Fibroblast of skin of left quadriceps (primary cell): ENCODE measurements at places on chromosomes 6 and 20.

- DNase-seq: no peak
These were observed 21.4 kb downstream of the SLC17A5 start for GRCh38 chr6:73632346-73632745.

- DNase-seq: no peak
These were observed 74.0 kb upstream of the RALGAPA2 start for GRCh38 chr20:20786428-20786827.

GRCh38 chr20:44036441-44036840 is 121.8 kb downstream of the TOX2 start:
- DNase-seq: no peak

GRCh38 chr6:116764629-116764960 is 924 bp downstream of the FAM162B start:
- no peak for DNase-seq

- DNase-seq: peak; percentile 31
These were observed 47.6 kb upstream of the SMIM8 start for GRCh38 chr6:87274660-87275274.

GRCh38 chr6:45326698-45327417 is 1.3 kb upstream of the RUNX2 start:
- DNase-seq: no peak

DNA sequence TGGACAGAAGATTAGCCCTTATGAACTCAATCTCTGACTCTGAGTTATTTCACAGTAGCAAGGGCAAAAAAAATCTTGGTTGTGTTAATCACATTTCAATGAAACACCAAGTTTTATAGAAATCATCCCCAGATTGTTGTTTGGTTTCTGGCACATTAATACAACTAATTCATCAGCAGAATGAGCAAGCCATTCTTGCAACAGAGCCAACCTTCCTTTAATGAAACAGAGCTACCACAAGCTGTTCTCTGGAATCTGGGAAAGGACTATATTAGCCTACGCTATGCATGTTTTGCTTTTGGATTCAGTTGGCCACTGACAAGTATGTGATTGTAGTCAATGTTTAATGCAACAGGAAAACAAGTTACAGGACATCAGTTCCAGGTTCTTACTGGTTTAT is 13.8 kb upstream of the POPDC3 start:
- DNase-seq: peak; percentile 85

DNA sequence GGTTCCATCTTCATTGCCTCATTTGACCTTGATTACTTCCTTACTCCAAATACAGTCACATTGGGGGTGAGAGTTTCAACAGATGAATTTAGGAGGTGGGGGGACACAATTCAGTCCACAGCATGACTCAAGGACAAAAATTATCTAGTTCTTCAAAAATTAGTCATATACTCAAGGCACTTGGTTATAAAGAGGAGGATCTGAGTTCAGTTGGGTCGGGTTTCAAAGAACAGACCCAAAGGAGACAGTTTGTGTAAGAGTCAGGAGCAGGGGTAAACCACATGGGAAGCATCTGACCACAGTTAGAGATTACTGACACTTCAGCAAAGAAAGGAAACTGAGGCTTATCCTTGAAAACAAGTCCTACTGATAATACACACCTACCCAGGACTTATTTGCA is 138.0 kb downstream of the TBC1D7 start:
- peak; percentile 4 for DNase-seq

DNA sequence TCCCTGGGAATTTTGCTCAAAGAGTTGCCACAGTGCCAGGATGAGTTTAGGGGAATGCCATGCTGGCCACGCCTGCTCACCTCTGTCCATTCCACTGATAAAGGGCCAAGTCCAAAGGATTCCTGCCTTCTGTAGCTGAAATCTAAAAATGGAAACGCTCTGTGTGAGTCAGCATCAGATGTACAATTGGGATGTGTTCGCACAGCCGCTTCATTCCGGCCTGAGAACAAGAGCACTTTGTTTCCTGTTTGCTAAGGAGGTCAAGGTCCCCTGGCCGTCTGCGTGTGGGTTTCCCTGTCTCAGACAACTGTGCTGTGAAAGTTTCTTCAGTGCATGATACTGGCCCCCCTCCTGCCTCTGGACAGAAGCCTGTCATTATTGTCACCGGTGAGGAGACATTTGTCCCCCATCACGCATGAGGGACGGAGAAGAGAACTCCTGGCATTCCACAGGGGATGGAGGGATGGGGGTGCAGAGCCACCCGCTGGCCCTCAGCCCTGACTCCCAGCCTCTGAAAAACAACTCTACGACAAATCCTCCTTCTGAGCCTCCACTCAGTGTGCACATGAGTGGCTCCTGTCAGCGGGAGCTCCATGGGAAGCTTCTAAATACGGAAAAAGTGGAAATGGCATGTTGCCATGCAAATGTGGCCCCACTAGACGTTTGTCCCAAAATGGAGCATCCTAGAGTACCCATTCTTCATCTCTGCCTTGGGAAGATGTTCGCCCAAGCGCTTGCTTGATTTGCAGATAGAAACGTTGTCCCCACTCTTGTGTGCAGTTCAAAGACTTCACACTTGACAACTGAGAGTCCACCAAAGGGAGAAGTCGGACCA is 143.5 kb upstream of the AFDN start:
- no peak for DNase-seq

- no peak for DNase-seq
These were observed 426.8 kb upstream of the SOX4 start for GRCh38 chr6:21166754-21167153.

GRCh38 chr20:1388741-1389483 is 3.9 kb downstream of the FKBP1A start:
- no peak for DNase-seq

GRCh38 chr6:115602466-115602865 is 458.2 kb downstream of the FRK start:
- DNase-seq: no peak

DNA sequence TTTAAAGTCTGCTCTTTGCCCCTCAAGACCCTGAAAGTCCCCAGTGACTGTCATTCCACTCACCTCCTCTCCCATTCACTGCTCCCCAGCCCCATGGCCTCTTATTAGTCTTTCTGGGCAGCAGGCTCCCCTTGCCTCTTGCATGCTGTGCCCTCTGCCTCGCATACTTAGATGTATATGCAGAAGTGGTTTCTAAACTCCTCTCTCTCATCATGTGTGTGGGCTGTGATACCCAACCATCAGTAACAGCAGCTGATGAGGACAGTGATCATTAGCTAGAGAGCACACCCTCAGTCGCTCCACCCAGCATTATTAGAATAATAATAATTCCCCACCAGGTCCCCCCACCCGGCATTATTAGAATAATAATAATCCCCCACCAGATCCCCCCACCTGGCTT is 14.5 kb downstream of the PKIG start:
- DNase-seq: no peak

DNA sequence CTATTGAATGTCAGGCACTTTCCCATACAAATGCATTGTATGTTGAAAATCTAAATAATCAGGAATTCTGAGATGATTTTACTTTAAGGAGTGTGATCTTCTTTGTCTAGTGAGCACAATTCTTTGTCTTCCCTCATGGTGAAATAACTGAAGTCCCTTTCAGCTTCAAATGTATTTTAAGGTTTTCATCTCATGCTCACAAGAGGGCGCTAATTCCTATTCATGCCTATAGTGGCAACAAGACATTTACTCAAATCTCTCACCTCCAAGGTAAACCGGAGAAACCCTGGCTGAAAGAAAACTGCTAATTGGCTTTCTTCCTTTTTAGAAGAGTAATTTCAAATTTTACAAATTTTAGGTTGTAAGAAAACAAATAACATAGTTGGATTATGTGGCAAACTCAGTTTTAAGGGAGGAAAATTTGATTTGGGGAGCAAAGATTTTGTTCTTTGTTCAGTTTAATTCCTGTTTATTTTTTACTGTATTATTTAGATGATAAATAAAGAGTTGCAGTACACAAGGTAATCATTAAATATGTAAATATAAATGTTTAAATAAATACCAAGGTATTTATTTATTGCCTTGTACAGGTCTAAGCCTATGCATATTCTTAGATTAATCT is 69.1 kb downstream of the SLC35F1 start:
- DNase-seq: no peak

DNA sequence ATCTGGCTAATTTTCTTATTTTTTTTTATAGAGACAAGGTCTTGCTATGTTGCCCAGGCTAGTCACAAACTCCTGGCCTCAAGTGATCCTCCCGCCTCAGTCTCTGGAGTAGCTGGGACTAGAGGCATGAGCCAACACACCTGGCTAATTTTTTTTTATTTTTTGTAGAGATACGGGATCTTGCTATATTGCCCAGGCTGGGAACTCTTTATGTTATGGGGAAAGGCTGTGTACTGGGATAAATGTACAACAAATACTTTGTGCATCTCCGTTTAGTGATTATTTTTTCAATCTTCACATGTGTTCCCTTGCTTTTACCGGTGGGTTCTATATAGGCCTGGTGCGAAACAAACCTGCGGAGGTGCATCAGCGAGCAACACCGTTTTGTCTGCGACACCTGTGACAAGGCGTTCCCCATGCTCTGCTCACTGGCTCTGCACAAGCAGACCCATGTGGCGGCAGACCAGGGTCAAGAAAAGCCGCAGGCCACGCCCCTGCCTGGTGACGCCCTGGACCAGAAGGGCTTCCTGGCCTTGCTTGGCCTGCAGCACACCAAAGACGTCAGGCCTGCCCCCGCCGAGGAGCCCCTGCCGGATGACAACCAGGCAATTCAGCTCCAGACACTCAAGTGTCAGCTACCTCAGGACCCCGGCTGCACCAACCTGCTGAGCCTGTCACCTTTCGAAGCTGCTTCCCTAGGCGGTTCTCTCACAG is 84.2 kb downstream of the SSR1 start:
- DNase-seq: no peak

- no peak for DNase-seq
These were observed 15.9 kb downstream of the TMEM200A start for GRCh38 chr6:130381459-130382380.

- no peak for DNase-seq
These were observed 22.3 kb downstream of the STX7 start for GRCh38 chr6:132490478-132491204.

DNA sequence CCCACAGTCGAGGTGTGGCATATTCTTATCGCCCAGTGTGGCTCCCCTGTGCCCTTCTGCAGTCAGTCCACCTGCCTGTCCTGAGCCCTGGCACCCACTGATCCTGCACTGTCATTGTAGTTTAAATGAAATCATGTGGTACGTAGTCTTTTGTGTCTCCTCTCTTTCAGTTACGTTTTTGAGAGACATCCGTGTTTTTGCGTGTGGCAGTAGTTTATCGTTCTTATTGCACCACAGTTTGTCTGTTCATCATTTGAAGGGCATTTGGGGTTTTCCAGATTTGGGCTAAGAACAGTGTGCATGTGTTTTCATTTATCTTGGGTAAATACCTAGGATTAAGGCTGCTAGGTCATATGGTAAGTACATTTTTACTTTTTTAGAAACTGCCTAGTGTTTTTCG is 49.3 kb downstream of the SPATA2 start:
- DNase-seq: peak; percentile 92

- DNase-seq: no peak
These were observed at the start of gene LHFPL5 for GRCh38 chr6:35804996-35805736. Gene LHFPL5 (plus strand): TSS chr6:35805352. CDS start chr6:35805671, 319 bp downstream.

DNA sequence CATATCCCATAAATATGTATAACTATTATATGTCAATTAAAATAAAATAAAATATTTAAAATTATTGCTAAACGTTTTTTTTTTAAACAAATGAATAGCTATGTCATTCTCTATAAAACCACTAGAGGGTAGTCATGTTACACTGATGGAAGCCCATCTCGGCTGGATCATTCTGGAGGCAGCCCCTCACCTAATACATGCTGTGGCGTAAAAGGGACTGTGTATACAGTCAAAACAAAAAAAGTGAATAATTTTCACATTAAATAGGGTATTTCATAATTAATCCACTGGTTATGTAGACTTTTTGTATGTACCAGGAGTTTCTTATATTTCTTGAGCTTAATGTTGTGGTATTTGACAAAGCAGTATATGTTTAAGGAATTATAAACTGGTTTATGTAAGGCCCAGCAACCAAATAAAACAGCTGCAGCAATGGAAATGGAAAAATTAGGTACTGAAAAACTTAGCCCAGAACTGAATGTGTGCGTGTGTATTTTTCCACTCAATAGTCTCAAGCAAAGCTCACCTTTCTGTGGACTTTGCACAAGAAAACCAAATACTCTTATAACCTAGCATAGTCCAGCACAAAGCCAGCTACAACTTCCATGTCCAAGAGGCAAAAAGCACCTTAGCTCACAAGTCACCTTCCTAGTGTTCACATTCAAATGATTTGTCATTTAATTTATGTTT is 81.7 kb downstream of the COL9A1 start:
- DNase-seq: no peak

GRCh38 chr6:17859846-17860245 is 127.6 kb downstream of the KIF13A start:
- DNase-seq: no peak

DNA sequence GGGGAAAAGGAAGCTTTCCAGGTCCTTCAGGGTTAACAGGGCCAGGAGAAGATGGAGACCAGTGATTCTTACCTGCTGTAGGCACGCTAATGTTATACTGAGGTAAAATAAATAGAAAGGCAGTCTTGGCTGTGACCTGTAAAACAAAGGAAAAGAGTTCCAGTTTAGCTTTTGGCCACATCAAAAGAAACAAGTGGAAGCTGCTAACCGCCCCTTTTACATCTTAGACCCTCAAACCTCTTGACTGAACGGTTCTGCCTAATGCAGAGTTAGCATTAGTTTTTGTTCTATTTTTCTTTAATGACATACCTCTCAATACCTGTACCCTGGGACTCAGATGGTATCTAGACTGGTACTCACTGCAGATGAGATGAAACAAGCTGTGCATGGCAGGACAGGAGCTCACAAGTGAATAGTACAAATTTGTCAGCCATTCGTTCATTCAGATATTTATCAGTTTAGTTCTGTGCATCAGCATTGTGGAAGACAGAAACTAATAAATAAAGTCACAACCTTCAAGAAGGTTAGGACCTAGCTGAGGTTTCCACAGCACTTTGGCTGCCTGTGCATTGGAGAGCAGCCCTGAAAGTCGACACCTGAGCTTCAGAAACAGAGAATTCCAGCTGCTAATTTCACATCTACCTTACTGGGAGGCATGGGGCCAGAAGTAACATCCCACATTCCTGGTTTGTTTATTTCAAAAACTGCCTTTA is 41.0 kb downstream of the TRAM2 start:
- DNase-seq: no peak

- DNase-seq: no peak
These were observed 45.0 kb downstream of the FAM83B start for GRCh38 chr6:54891536-54891935.

DNA sequence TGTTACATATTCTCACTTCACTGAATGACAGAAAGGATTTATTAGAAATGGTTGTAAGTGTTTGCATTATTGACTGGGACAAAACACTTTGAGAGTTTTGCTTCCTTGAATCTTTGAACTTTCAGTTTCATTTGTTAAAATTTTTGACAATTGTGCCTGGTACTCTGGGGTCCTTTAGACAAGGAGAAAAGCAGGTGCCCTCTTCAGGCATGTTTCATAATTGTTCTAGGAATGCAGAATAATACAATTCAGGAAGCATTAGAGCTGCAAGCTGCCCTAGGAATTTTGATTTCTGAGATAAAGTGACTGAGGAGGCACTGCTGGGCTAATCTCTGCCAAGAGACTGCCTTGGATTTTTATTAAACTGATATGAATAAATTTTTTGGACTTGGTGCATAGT is 49.7 kb downstream of the TOP1 start:
- peak; percentile 44 for DNase-seq
